ENCODE measurements at places on chromosomes 4 and X. TPM values are rescaled to one million over a fixed set of nuclear protein-coding genes. Genes with fewer than 3 reads are reported as not detected.

GRCh38 chrX:41086627-41086932 is 1.3 kb downstream of the USP9X start:
- no peak for DNase-seq

- DNase-seq: peak; percentile 66
Observed at GRCh38 chr4:54063737-54064316, 578 bp downstream of the CHIC2 start.

DNA sequence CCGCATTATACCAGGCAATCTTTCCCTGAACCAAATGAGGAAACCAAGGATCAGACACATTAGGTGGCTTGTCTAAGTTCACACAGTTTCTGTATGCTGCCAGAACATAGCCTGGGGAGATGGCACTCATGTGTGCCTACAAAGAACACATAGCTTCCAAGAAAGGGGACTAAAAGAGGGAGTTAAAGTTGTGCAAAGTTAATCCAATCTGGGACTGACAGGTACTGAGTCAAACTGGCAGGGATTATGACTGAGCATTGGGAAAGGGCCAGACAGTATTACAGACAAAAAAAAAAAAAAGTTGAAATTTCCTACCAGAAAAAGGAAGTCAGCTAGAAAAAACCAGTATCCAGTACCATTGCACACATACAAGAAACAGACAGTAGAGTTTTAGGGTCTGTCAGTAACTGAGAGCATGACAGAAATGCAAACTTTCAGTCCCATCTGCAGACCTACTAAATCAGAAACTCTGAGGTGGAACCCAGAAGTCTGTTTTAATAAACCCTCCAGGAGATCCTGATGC is 37.2 kb downstream of the ADAMTS3 start:
- no peak for DNase-seq

DNA sequence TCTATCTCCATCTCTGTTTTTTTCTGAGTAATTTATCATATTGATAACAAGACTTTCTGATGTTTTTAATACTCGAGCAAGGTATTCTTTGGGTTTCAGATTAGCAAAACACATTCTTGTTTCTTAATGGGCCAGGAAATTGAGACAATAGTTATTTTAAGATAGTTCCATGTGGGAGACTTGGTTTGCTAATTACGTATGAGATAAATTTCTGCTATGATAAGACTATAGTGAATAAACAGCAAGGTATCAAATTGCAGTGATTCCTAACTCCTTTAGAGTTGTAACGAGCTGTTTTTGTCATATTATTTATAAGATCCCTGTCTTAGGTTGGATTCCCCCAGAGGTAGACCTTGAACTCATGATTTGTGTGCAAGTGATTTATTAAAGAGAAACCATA is 38.3 kb downstream of the SYTL5 start:
- no peak for DNase-seq

DNA sequence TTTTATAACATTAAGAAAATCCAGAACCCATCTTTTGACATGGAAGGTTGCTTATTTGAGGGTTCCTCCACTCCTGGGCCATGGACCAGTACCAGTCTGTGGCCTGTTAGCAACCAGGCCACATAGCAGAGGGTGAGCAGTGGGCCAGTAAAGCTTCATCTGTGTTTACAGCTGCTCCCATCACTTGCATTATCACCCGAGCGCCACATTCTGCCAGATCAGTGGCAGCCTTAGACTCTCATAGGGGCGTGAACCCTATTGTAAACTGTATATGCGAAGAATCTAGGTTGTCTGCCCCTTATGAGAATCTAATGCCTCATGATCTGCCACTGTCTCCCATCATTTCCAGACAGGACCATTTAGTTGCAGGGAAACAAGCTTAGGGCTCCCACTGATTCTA is 58.6 kb downstream of the NDST4 start:
- no peak for DNase-seq

LAMP2 gene
- 119 TPM for total RNA-seq

FAM133A gene
- not detected for total RNA-seq

DNA sequence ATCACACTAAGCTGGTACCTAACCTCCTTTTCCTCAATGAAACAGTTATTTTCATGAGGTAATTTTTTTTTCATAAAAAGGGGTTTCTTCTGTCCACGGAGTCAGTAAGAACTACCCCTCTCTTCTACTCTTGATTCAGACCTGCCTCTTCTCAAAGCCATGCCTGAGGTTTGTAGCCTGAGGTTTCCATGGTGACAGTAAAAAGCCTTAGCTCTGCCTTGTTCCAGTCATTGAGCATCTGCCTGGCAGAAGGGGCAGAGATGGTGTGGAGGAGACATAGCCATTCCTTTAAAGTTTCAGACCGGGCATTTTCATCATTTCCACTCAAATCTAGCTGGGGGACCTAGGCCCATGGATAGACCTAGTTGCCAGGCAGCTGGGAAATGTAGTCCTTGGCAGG is 135.5 kb downstream of the REPS2 start:
- no peak for DNase-seq

GRCh38 chrX:25648790-25649189 is 489.4 kb upstream of the MAGEB18 start:
- no peak for DNase-seq

GRCh38 chr4:53059256-53059655 is 197.1 kb downstream of the RASL11B start:
- DNase-seq: no peak

DNA sequence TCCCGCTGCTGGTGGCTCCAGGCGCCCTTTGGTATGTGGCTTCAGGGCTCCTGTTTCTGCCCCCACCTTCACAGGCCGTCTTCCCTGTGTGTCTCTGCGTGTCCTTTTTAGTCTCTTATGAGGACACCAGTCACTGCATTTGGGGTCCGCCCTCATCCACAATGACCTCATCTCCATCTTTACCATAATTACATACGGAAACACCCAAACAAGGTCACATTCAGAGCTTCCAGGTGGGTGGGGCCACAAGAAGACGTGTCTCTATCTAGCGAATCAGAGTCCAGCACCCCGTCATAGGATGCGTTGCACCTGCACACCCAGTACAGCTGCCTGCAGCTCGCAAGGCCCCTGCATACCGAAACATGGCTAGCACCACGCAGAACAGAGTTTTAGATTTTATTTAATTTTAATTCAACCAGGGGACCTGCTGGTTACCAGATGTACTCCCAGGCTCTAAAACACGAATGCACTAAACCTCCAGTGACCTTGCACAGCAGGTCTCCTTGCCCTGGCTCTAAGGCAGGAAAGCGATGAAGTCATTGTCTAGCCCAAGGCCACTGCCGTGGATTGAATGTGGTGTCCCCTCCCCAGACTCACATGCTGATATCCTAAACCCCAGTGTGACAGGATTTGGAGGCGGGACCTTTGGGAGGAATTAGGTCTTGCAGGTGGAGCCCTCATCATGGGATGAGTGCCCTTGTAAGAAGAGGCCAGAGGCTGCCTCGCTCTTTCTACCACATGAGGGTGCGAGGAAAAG is 30.3 kb downstream of the ABLIM2 start:
- DNase-seq: no peak

- no peak for DNase-seq
Observed at GRCh38 chr4:5615496-5616075, 92.8 kb downstream of the EVC2 start.

DNA sequence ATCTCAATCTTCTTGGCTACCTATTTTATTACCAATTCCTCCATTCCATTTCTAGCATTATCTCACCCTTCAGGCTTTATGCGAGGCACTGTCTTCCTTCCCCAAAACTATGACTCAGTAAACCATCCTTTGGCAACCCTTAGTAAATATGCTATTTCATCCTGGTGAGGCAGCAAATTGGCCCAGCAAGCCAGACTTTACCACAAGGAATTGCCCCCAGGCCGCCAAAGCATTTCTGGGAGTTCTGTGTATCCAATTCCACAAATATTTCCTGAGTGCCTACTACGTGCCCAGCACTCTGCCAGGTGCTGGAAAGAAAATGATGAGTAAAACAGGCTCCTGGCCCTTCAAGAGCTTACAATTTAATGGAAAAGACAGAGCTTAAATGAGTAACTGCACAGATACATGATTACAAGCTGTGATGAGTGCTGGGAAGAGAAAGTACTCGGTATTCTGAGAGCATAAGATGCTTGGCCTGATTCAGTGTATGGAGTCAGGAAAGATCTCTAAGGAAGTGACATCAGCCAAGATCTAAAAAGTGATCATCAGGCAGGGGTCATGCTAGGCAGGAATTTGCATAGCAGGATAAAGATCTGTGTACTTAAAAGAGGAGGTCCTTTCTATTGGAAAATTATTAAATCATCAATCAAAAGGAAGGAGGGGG is 193.8 kb downstream of the ADAMTS3 start:
- DNase-seq: no peak

DNA sequence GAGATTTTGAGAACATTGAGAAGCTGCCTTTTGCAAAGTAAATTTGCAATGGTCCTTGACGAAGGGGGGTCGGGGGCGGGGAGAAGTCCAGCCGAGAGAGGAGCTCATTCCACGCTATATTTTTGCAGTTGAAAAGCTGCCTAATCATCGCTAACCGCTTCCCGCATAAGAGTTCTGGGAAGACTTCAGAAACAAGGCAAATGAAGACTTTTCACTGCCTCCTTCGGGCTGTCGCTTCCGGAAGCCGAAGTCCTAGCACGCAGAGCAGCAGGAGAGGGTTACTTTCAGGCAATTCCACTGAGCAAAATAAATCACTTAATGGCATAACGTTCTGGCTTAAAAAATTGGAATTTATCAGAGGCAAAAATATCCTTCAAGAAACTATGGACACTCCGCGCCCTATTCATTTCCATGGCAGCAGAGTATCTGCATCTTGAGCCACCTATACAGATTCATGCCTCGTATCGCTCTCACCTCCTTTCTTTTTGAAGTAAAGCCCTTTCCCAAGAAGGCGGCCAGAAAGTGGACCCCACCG is 2.6 kb upstream of the LRAT start:
- no peak for DNase-seq

PPP4R3C gene
- total RNA-seq: not detected

DNA sequence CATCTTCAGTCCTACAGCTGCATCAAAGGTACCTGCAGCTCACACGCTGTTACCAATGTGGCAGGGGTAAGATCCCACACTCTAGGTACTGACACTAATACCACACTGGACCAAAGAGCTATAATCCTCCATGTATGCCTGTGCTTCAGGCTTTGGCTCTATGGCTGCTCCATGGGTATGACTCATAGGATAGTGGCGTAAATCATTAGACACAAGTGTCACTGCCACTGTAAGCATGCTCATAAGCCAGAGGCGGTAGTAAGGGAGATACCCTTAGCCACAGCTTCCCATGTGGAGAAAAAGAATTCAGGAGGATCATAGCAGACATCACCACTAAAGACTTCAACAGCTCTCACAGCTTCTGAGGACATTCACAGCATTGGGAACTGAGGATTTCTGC is 287.5 kb downstream of the ACTRT1 start:
- no peak for DNase-seq

CCNA2 gene
- total RNA-seq: 22.3 TPM

DNA sequence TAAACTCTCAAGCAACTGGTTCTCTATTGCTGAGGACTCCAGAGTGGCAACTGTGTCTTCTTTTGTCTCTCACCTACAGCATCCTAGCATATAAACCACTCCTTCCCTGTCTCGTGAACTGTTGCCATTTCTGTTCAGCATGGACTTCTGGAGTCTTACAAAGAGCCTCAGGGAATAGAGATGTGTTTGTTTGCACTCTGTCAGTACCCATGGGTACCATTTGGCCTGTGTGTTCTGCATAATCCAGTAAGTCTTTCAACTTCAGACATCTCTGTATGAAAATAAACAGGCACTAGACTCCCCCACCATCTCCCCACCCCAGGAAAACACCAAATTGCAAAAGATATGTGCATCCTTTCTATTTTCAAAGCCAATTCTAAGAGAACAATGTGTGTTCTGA is 1351.6 kb upstream of the PABPC4L start:
- DNase-seq: no peak

DNA sequence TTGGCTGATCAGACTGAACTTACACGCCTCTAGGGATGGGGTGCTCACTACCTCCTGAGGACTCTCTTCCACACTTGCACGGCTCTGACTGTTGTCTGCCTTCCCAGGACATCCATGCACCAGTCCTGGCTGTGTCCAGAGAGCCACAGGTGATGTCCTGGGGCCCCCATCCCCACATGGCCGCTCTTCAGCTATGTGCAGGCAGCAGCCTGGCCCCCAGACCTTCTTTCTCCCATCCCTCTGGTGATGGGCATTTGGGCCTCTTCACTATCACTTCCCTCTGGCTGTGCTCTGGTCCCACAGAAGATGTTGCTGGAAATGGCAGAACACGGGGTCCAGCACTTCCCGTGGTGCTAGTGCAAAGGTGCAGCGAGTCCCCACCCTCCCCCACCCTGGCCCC is 40.9 kb upstream of the HMX1 start:
- DNase-seq: peak; percentile 14

TLR8 gene
- total RNA-seq: not detected

DNA sequence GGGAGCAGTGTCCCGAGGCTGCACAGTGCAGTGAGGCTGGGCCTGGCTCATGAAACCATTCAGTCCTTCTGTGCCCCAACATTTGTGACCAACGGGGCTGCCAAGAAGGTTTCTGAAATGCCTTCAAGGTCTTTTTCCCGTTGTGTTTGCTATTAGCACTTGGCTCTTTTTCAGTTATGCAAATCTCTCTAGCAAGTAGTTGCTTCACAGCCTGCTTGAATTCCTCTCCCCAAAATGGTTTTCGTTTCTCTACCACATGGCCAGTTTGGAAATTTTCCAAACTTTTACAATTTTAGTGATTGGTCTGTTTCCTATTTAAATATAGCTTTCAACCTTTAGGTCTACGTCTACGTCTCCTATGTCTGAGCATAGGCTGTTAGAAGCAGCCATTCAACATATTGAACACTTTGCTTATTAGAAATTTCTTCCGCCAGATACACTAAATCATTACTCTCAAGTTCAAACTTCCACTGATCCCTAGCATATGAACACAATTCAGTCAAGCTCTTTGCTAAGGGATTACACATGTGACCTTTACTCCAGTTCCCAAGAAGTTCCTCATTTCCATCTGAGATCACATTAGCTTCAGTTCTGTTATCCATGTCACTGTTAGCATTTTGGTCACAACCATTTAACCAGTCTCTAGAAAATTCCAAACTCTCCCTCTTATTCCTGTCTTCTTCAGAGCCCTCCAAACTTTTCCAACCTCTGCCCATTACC is 901.8 kb downstream of the GLUD2 start:
- no peak for DNase-seq
